ENCODE measurements at places on chromosomes 6 and 20. TPM values are rescaled to one million over a fixed set of nuclear protein-coding genes. Genes with fewer than 3 reads are reported as not detected.

The TP53TG5 gene
- 6.4 TPM for total RNA-seq

The LY6G6F gene
- not detected for total RNA-seq

The ZC2HC1B gene
- 4.6 TPM for total RNA-seq

The MTFR2 gene
- total RNA-seq = 8.8 TPM

The CRISP3 gene
- total RNA-seq = not detected

The BTN1A1 gene
- 0.31 TPM for total RNA-seq

The ZNF165 gene
- 9.2 TPM for total RNA-seq

The PXDC1 gene
- total RNA-seq = 14.3 TPM

Measured in testis (tissue), 5 donors.